ENCODE measurements at places on chromosomes 16 and 17.
A peak's percentile ranks its signal among the peaks of the same experiment; 100 is the strongest.

GRCh38 chr16:87044829-87045228, 272.4 kb downstream of the C16orf95 start:
- DNase-seq, result no peak

DNA sequence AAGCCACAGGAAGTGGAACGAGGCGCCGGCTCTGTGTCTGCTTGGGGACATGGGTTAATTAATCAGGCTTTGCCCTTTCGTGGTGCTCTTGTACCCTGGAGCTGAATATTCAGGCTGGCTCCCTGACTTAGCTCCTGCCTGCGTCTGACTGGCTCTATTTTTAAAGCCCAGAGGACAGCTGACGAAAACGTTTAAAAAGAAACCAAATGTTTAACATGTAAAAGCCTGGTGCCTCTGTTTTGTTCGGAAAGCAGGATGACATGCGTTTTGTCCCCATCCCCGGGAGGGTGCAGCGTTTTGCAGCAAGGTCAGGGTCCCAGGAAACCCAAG, 61.1 kb downstream of the NT5M start:
- DNase-seq, result no peak

GRCh38 chr16:68636818-68637217, 8.3 kb upstream of the CDH3 start:
- DNase-seq, result no peak

DNA sequence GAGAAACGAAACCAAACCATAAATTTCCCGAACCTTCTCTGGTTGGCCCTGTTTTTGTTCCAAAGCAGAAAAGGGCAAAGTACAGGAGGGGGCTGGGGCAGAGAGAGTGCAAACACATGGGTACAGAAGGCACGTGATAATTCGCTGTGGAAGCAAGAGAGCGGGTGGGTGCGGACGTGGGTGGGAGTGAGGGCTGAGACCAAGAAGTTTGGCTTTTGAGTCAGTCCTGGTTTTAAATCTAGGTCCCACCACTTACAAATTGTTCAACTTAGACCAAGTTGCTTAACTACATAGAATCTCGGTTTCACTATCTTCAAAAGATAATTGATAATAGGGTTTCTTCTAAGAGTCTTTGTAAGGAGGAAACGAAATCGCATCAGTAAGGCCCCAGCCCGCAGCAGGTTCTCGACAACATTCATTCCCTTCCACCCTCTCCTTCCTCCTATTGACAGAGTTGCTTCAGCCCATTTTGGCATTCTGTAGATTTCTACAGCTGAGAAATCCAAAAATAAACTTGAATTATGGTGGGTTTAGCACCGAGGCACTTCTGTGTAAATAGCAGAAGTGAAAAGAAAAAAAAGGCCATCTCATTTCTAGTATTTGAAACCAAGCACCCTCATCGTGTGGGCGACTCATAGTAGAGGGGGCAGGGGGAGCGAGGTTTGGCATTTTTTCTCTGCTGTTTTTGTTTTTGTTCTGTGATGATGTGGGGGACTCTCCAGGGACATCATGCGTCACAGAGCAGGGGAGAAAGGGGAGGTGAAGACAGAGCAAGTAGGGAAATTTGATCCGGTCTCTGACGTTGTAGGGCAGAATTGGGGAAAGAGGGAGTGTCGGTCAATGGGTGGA, 33.6 kb upstream of the CCR7 start:
- DNase-seq, result no peak

DNA sequence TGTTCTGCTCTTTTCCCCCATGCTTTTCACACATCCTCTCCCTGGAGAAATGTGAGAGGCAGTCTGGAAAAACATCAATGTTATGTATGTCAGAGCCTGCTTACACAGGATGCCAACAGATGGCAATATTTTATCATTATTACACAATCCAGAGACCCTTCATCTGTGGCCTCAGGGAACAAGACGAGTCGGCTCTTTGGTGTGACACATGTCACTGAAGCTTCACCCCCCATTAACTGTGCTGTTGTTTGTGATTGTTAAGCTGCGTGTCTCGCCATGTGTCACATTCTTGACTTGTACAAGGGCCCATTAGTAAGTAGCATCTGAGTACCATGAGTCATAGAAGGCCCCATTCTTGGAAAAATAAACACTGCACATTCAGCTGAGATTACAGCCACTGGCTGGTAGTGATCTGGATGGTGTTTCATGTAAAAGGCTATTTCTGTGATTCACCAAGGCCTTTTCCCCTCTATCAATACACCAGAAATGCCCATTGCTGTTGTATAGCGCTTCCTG, 682.1 kb upstream of the SOX9 start:
- DNase-seq, result peak; percentile 7

GRCh38 chr17:29930409-29931010, 482 bp upstream of the SSH2 start:
- no peak for DNase-seq

- DNase-seq, result no peak
Measured at GRCh38 chr16:27708651-27709050, 158.7 kb downstream of the KATNIP start.

GRCh38 chr17:14748036-14748710, 447.3 kb downstream of the HS3ST3B1 start:
- DNase-seq, result no peak

GRCh38 chr16:69169051-69169450, 17.9 kb upstream of the SNTB2 start:
- no peak for DNase-seq

DNA sequence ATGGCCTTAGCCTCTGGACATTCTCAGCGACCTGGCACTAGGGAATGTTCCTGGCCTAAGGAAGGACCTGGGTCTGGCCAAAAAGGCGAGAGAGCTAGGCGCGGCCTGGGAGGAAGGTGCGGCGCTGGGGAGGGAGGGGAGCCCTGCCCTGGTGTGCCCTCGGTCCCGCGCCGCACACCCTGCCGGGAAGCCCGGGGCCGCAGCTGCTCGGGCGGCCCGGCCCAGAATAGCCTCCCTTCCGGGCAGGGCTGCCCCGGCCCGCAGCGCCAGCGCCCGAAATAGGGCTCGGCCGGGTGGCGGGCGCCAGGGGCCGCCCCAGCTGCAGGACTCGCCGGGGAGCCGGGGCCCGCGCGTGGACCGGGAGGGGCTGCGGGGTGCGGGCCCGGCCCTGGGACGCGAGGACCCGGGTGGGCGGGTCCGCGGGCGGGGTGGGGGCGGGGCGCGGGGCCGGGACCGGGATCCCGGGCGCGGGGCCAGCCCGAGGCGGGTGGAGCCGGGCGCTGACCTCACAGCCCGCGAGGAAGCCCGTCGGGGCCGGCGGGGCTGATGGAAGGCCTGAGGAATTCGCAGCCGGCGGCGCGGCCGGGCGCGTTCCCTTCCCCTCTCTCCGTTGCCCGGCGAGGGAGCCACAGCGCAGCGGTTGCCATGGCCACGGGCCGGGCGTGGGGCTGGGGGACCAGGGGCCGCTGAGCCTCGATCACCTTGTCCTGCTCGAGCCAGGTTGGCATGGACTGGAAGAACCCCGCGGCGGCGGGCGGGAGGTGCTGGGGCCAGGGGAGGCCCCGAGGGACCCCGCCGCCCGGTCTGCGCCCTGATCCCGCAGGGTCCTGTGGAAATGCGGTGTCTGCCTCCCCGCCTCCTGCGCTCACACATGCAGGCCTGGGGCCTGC, 18.1 kb downstream of the SOCS3 start:
- no peak for DNase-seq

GRCh38 chr16:24381470-24382118, 125.5 kb downstream of the CACNG3 start:
- no peak for DNase-seq

- no peak for DNase-seq
Measured at GRCh38 chr17:82595893-82596292, 52.4 kb downstream of the WDR45B start.

GRCh38 chr16:61320791-61321190, 715.4 kb downstream of the CDH8 start:
- no peak for DNase-seq

DNA sequence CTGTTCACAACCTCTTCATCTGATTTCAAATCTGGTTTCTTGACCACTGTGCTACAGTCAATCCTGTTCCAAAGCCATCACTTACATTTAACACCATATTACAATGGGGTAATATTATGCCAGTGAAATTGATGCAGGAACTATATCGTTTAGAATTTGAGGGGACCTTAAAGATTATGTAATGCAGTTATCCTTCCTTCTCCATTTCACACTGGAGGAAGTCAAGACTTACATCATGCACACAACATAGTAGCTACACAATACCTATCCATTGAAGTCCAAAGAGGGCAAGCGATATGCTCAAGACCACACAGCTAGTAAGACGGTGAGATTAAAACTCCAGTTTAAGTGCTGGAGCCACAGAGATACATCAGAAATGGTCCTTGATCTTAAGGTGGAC, 16.8 kb downstream of the NOG start:
- no peak for DNase-seq

DNA sequence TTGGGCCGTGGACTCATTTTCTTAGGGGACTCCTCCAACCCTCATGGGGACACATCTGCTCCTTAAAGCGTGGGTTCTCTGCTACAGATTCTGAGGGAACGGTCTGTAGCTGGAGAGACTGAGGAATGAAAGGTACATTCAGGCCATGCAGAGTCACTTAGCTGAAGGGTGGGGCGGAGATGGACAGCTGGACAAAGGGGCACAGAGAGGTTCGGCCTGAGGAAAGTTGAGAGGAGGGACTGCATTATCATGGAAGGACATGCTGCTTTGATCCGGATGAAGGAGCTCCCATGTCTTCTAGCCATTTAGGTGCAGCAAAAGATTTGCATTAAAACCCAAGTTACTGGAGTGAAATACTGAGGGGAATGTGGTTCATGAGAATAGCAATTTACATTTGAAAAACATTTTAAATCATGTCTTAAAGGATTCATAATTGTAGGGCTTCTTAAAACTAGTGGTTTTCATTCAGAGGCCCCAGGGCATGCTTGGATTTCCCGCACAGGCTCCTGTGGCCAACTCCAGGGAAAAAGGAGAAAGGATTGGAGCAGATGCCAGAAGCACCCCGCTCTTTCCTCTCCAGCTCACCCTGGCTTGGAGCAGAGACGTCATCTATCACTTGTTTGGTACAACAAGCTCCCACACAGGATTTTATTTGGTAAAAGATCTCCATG, 54.2 kb downstream of the CDRT4 start:
- DNase-seq, result no peak

- no peak for DNase-seq
Measured at GRCh38 chr16:57299009-57299718, 14.7 kb upstream of the PLLP start.

GRCh38 chr17:51258756-51259563, 889 bp downstream of the MBTD1 start:
- DNase-seq, result no peak

GRCh38 chr17:49603238-49603637, 27.6 kb downstream of the NXPH3 start:
- DNase-seq, result no peak

GRCh38 chr16:3599922-3600321, 11.5 kb downstream of the SLX4 start:
- DNase-seq, result no peak

- DNase-seq, result no peak
Measured at GRCh38 chr17:64412944-64413381, 22.3 kb upstream of the PECAM1 start.

DNA sequence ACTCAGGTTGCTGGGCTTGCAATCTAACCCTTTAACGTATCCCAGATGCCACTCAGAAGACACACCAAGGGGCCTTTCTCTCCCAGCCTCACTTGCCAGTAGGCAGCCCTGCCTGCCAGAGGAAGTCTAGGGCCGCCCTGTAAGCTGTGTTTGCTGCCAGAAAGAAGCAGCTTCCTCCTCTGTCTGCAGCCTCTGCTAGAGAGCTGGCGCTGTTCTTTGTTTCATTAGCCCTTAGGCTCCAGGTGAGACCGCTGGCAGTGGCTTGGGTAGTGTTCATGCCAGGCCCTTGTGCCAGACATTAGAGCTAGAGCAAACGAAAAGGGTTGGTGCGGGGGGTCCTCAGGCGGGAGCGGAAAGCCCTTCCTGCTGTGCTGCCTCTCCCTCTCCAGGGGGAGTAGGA, 8.9 kb downstream of the CTRL start:
- DNase-seq, result peak; percentile 21

DNA sequence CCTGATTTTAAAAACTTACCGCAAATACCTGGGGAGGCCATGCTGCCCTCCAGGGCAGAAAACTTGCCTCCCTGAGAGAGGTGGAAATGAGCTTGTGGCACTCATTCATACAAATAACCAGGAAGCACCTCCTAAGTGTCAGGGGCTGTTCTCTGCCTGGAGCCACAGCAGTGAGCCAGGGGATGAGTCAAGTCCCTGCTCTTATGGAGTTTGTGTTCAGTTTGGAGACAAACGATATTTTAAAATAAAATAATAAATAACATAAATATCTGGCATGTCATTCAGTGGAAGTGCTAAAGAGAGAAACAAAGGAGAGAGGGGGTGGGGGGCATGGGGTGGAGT, 313.8 kb downstream of the C16orf95 start:
- DNase-seq, result no peak

- DNase-seq, result no peak
Measured at GRCh38 chr17:13729466-13730134, 127.9 kb upstream of the HS3ST3A1 start.

- DNase-seq, result no peak
Measured at GRCh38 chr17:9937901-9938300, 32.8 kb upstream of the RCVRN start.

DNA sequence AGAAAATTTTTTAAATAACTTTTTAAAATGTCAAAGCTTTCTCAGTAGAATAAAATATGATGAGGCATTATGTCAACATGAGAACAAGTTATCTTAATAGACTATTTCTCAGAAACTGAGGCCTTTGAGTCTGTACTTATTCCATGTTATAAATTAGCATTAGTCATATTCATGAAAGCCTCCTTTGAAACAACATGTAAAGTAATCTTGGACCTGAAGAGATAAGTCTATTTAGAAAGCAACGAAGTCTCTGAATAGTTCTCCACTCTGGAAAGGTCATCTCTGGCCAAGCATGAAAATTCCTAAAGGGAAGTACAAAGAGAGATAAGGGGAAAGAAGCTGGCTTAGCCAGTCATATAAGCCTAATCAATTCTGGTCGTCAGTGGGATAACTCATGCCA, 150.8 kb downstream of the CYB561 start:
- no peak for DNase-seq

DNA sequence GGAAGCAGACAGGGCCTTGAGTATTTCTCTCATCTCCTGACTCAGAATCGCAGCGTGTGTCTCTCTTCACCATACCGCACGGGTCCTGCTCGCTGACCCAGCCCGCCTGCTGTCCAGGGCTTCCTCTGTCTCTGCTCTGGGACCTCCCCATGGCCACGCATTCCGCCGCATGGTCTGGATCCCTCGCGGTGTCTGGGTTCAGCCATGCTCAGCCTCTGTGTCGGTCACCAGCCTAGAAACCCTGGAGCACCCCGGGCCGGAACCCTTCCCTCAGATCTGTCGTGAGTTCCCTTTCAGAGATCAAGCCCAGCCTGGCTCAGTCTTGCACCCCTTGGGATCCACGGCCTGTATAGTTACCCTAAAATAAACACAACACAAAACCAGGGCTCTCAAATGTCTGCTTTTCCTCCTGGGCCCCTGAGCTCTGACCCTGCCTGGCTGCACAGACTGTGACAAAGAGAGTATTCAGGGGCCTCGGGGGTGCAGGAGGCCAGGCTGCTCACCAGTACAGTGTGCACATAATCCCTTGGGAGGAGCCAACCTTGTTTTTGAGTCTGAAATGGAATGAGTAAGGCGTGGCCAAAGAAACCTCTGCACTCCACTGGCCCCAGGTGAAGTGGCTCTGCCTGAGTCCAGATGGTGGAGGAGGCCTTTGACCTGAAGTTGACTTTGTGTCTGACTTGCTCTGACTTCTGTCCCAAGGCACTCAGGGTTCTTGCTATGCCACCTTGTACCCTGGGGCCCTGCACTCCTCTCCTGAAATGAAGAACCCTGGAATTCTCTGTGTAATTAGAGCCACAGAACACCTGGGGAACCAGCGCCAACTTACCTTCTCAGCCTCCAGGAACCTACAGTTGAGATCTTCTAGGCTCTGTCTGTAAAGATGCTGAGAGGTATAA, 5.8 kb upstream of the SPIRE2 start:
- no peak for DNase-seq

Data from NCI-H1105 (cell line).